GOT3 (cell line): ENCODE measurements at places on chromosomes 1 and 21.

- DNase-seq = no peak
These were observed 76.7 kb downstream of the KCTD3 start for GRCh38 chr1:215643592-215644321.

DNA sequence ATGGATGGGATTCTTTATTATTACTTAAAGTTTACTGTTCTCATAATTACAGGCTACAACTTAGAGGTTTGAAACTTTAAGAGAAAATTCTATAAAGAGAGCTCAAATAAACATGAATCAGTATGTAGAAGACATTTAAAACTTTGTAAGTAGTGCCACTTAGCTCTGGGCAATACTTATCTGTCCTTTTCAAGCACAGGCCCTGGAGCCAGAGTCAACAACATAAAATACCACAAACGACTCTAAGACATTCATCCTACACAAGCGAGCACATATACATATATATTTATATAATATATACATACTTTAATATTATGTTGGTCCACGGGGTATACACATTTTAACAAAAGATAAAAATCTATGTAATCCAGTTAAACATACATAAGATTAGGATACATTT lies 24.1 kb upstream of the TTC39A start:
- no peak for DNase-seq

- no peak for DNase-seq
These were observed 3.5 kb downstream of the BLACAT1 start for GRCh38 chr1:205452364-205452763.

- no peak for DNase-seq
These were observed 167.7 kb downstream of the PLPP3 start for GRCh38 chr1:56411484-56412180.

GRCh38 chr1:2598329-2598931 lies 11.9 kb downstream of the PRXL2B start:
- no peak for DNase-seq

DNA sequence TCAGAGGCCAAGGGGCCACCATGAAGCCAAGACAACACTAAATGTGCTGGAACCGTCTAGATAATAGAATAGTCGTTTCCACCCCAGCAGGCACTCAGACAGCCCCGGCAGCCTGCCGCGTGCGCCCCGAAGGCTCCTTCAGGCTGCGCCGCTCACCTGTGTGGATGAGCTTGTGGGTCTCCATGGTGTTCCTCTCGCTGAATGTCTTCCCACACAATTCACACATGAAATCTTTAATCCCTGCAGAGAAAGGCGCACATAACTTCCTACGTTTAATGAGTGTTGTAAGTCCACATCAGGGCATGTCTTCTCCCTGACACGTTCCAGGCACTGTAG lies 43.7 kb upstream of the RIPK4 start:
- no peak for DNase-seq
